ENCODE measurements at places on chromosomes 13 and 19. TPM values are rescaled to one million over a fixed set of nuclear protein-coding genes. Genes with fewer than 3 reads are reported as not detected.

DNA sequence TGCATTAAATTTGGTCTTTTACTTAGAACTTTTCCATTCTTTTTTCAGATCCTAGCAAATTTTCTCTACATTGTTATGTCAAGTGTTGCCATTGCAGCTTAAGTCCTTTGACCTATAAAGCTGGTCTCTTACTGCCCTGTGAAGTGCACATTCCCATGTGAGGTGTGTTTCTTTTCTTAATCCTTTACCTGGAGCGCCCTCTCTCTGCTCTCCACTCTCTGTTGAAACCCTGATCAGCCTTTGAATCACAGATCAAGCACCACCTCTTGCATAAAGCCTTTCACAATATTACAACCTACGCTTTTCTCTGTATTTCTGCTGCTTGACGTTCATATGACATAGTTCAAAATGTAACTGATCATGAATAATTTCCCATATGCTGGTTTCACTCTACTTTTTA is 84.8 kb downstream of the PCDH17 start:
- H3K4me1 ChIP-seq: no peaks in the 10 kb centered on the region
- no peak overlapping the region for H3K4me3 ChIP-seq
- no peak for DNase-seq
- no peak overlapping the region for H3K27ac ChIP-seq

DNA sequence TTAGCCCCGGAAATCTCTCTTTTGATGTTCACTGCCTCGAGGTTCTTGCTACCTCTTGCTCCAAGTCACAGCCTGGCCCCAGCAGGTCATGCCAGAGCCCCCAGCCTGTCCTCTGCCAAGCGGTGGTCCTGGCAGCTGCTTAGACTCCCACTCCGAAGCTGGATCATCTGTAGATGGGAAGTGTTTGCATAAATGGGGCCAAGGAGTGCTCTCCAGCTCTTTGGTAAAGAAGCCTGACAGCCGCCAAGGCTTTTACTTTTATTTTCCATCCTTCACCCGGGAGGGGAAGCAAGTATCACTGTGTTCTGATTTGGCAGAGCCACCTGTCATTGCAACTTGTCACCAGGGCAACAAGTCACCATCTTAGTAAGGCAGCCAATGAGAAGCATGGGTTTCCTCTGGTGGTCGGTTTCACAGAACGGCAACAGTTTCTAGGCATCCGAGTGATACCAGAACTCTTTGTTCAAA is 10.6 kb upstream of the RETN start:
- H3K4me1 ChIP-seq: peaks cover 18% of the 10 kb centered on the region
- no peaks in the 10 kb centered on the region for H3K36me3 ChIP-seq
- H3K4me3 ChIP-seq: peak overlapping the region; percentile 23
- DNase-seq: no peak

The KLK15 gene
- total RNA-seq: not detected

GRCh38 chr13:112391746-112392145 is 15.6 kb downstream of the SPACA7 start:
- no peak overlapping the region for H3K4me3 ChIP-seq
- no peaks in the 10 kb centered on the region for H3K4me1 ChIP-seq

GRCh38 chr13:94548821-94549231 is 47.1 kb downstream of the TGDS start:
- H3K36me3 ChIP-seq: no peaks in the 10 kb centered on the region
- H3K27ac ChIP-seq: peak overlapping the region; percentile 94
- peaks cover 8% of the 10 kb centered on the region for H3K4me1 ChIP-seq
- peak; percentile 91 for DNase-seq
- peaks cover 6% of the 10 kb centered on the region for H3K27me3 ChIP-seq

The ZNF615 gene
- 10.6 TPM for total RNA-seq

The NEK5 gene
- not detected for total RNA-seq

Data from spleen (tissue), 13 donors.